Stimulated activated CD4-positive, alpha-beta T cell treated with anti-CD3 and anti-CD28 coated beads, Interleukin-15, amount 100 ng/mL, for 1 hour (primary cell): ENCODE measurements at places on chromosomes 4 and X.

DNA sequence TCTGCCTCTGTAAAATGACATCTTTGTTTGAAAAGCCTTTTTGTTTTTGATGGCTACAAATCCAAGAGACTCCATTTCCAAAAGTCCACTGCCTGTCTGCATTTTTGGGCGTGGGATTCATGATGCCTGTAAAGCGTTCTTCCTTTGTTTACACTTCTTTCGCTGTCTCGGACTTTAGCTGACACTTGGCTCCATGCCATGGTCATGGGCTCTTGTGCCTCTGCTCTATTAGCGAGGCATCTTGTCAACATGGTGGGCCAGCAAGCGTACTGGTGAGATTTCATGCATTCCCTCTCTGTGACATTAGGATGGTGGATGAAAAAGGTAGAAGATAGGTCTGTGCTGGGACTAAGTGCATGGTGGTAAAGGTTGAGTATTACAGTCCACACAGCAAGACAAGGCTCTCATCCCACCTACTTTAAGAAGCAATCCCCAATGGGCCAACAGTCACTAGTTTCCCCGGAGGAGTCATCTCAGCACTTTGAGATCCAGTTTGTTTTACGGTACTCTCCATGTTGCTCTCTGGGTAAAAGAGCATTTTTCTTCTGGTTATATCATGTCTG is 298.2 kb upstream of the KLF3 start:
- no peak for DNase-seq

GRCh38 chrX:46257451-46257879 is 287.8 kb downstream of the ZNF674 start:
- no peak for DNase-seq

- DNase-seq, result no peak
These were observed 922.1 kb upstream of the SLIT2 start for GRCh38 chr4:19329631-19330030.

- no peak for DNase-seq
These were observed 170.2 kb downstream of the RAPGEF2 start for GRCh38 chr4:159273141-159273438.

DNA sequence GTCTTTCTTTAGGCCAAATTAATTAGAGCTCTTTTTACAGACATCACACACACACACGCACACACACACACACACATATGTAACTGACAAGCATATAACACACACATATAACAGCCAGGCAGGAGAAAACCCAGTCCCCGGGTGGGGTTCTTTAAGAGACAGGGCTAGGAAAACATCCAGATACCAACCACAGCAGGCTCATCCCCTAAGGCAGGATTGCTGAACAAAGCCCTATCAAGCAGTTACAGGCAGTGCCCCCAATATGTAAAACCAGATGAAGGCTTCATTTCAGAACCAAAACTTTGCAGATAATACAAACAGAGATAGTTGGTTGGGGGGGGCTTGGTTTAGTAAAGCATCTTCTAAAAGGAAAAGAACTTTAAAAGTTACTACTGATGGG is 18.0 kb upstream of the FAM47E start:
- DNase-seq, result no peak

DNA sequence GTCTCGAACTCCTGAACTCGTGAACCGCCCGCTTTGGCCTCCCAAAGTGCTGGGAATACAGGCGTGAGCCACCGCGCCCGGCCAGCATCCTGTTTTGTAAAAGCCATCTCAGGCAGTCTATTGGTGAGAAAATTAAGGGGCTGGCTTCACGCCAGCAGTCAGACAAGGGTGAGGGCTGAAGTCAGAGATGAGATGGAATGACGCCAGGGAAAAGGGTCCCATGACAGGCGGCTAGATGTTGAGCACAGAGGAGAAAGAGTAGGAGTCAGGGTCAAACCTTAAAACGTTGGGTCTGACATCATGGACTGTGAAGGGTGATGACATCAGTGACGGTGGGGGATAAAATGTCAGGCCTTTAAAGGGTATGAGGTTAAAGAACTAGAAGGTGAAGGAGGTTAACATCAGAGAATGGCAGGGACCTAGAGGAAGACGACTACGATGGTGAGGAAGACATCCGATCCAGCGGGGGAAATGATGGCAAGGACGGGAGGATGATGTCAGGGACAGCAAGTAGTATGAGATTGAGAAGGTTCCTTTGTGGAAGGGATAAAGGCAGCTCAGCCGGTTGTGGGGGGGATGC is 504 bp upstream of the RBM3 start:
- no peak for DNase-seq
